ENCODE measurements at places on chromosomes 16 and 17. TPM values are rescaled to one million over a fixed set of nuclear protein-coding genes. Genes with fewer than 3 reads are reported as not detected.

The PABPN1L gene
- not detected for total RNA-seq

The SPNS3 gene
- 0.79 TPM for total RNA-seq

The DCAF7 gene
- total RNA-seq = 17.3 TPM

- DNase-seq = no peak
These were observed 7.9 kb downstream of the SEPTIN12 start for GRCh38 chr16:4780235-4780634.

GRCh38 chr16:47667956-47668355 is 206.8 kb downstream of the PHKB start:
- no peak for DNase-seq

DNA sequence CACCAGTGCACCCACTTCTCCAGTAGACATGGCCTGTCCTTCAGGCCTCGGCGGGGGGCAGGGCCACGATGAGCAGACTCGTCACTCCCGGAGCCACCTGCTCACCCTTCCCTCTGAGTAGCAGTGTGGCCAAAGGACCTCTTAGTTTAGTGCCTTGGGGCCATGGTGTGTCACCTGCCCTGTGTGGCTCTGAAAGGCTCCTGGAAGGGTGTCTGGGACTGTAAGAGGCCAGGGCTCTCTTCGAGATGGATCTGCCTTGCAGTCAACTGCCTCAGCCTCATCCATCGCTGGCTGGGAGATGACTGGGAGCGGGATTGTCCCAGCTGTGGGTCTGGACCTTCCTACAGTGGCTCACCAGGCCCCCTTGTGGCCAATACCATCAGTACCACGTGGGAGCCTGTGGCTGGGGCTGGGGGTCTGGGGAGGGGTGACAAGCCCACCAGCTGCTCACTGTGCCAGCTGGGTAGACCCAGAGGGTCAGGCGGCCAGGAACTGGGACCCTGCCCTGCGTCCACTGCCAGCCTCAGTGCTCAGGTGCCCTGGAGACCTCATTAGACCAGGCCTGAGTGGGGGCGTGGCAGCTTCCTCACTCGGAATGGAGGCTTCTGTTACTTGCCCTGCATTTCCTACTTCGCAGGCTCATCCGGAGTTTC is 133.4 kb downstream of the OR1D5 start:
- no peak for DNase-seq

- no peak for DNase-seq
These were observed 90.3 kb downstream of the ZFHX3 start for GRCh38 chr16:72957303-72958277.

- DNase-seq = no peak
These were observed at the start of gene ZNF319 for GRCh38 chr16:57999971-58000705. Gene ZNF319 (minus strand): TSS chr16:58000672. CDS start chr16:57998265, 2,407 bp downstream.

DNA sequence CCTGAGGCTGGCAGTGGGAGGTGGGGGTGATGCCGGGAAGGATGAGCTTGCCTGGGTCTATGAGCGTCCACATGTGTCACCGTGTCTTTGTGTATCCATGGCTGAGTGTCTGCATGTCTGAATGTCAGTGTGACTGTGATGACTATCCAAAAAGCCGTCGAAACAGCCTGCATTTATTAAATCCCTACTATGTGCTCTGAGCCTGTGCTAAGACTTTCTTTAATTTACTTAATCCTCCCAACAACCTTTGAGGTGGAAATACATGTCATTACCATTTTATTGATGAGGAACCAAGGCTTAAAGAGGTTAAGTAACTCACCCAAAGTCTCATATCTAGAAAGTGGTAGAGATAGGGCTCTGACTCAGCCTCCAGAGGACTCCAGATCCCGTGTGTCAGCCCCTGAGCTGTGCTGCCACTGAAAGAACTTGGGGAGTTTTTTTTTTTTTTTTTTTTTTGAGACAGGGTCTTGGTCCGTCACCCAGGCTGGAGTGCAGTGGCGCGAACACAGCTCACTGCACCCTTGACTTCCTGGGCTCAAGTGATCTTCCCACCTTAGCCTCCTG is 20.0 kb downstream of the ARHGAP23 start:
- DNase-seq = no peak

DNA sequence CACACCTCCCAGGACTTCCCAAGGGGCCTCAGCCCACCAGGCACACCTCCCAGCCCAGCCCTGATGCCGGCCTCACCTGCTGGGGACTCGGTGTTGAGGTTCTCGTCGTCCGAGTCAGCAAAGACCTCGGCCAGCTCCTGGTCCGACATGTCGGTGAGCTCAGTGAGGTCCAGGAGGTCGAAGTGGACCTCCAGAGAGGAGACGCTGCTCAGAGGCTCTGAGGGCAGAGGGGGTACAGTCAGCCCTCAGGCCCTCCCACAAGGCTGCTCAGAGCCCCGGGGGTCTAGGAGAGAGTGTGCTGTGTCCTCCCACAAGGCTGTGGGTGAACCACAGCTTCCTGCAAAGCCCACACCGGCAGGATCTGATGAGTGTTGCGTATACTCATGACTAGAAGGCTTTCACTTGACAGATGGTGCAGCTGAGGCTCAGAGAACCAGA is 10.5 kb downstream of the DBNDD1 start:
- DNase-seq = no peak

DNA sequence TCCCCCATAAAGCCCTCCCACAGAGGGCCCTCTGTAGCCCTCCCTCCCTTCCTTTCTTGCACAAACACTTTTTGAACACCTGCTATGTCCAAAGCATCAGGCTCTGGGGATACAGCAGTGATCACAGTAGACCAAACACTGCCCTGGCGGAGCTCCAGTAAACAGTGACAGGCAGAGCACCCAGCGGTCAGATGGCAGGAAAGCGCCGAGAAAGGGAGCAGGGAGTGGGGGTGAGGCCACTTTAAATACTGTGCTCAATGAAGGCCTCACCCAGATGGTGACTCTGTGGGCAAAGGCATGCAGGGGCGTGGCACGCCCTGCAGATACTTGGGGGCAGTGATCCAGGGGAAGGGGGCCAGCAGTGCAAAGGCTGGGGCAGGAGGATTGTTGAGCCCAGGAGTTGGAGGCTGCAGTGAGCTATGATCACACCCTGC is 7.6 kb downstream of the PRR29 start:
- DNase-seq = no peak

DNA sequence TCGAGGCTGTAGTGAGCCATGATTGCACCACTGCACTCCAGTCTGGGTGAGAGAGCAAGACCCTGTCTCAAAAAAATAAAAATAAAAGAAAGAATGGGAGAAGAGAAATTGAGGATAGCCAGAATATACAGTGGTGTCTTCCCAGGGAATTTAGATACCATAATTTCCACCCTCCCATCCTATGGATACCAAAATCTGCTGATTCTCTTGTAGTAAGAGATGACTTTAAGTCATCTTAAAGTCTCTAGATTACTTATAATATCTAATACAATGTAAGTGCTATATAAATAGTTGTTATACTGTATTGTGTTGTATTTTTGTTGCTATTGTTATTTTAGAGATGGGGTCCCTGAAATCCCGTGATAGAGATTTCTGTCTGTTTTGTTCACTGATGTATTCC is 1.5 kb upstream of the ERAL1 start:
- DNase-seq = no peak

- peak; percentile 27 for DNase-seq
These were observed 1.3 kb downstream of the TUBB3 start for GRCh38 chr16:89924297-89924924.

GRCh38 chr17:4706121-4706520 is 2.2 kb upstream of the PELP1 start:
- no peak for DNase-seq

- DNase-seq = no peak
These were observed 73.1 kb upstream of the CES5A start for GRCh38 chr16:55948230-55948629.

- DNase-seq = no peak
These were observed 107.0 kb upstream of the RPL38 start for GRCh38 chr17:74096456-74096855.

Measured in skin of body (tissue), 3 donors.